ENCODE measurements at places on chromosomes 7 and 10.

GRCh38 chr10:97179731-97180362 is 5.9 kb downstream of the SLIT1 start:
- DNase-seq: peak; percentile 74

GRCh38 chr10:42987575-42987974 is 89.3 kb upstream of the RET start:
- DNase-seq: no peak

DNA sequence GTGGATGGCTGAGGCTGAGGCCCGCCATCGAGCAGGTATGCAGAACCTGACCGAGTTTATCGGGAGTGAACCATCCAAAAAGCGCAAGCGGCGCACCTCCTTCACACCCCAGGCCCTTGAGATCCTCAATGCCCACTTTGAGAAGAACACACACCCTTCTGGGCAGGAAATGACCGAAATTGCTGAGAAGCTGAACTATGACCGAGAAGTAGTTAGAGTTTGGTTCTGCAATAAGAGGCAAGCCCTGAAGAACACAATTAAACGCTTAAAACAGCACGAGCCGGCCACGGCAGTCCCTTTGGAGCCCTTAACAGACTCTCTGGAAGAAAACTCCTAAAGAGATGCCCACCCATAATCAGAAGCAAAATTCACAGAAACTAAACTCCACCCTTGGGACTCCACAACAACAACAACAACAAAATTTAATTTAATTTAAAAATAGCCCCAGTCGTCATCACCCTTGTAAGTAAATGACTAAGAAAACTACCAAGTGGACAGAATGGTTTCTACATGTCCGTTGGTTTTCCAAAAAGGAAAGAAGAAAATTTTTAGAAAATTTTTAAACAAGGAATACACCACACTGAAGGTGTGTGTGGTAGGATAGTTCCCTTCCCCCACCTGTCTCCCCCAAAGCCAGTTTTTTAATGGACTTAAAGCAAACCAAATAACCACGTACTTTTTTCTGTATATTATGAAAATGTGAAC is 101.7 kb upstream of the YAE1 start:
- no peak for DNase-seq

- no peak for DNase-seq
Observed at GRCh38 chr10:118505363-118505762, 90.1 kb downstream of the PRLHR start.

- DNase-seq: no peak
Observed at GRCh38 chr10:970311-971149, 17.7 kb upstream of the GTPBP4 start.

GRCh38 chr10:117405730-117406129 is 30.5 kb upstream of the PDZD8 start:
- DNase-seq: no peak

- DNase-seq: no peak
Observed at GRCh38 chr10:15877836-15878576, 17.7 kb upstream of the MINDY3 start.

DNA sequence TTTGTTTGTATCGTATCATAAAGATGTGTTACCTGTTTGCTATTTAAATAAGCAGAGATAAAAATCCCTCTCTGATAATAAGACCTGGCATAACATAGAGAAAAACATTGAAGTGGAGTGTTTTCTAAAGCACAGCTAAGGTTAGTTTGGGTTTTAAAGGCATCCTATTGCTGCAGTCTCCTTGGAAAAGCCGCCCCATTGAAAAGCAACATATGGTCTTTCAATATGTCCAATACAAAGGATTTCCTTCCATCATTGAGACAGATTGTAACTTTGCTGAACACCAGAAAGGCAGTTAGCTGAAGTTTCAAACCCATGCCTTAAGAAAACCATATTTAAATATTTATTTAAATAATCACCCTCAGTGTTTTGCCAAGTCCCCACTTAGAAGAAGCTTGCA is 898.5 kb upstream of the KCND2 start:
- DNase-seq: no peak

- no peak for DNase-seq
Observed at GRCh38 chr7:44666566-44666965, 60.1 kb downstream of the OGDH start.

DNA sequence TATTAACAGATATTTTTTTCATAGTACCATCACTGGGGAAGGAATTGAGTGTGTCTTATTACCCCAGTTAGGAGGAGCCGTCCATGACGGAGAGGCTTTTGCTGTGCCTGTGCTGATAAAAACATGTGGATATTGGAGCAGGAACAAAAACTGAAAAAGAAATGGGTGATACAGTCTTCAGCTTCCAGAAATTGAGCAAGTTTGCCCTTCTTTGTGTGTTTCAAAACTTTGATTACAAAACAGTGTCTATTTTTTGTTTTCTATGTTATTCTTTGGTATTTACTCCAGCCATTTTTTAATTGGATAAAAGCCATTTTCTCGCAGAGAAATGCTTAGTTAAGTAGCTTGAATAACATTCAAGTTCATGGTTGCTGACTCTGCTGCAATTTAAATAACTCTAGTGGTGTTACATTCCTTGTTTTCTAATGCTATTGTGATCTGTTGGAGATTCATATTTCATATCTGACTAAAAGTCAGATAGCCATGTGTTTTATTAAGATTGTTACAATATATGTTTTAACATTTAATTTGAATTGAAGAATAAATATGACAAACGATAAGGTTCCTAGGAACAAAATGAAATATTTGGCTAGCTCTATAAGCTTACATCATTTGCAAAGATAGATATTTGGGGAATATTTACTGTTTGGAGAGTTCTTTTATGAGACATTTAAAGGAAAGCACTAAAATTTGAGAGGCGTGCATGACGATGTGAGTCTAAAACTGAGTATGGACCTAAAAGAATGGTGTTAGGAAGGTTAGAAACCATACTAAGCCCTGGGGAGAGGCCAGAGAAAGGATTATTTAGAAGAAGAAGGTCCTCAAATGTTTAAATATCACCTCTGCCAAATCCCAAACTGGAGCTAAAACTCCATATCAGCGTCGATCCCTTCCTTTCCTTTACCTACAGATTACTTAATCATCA is 747.3 kb upstream of the CELF2 start:
- DNase-seq: no peak

DNA sequence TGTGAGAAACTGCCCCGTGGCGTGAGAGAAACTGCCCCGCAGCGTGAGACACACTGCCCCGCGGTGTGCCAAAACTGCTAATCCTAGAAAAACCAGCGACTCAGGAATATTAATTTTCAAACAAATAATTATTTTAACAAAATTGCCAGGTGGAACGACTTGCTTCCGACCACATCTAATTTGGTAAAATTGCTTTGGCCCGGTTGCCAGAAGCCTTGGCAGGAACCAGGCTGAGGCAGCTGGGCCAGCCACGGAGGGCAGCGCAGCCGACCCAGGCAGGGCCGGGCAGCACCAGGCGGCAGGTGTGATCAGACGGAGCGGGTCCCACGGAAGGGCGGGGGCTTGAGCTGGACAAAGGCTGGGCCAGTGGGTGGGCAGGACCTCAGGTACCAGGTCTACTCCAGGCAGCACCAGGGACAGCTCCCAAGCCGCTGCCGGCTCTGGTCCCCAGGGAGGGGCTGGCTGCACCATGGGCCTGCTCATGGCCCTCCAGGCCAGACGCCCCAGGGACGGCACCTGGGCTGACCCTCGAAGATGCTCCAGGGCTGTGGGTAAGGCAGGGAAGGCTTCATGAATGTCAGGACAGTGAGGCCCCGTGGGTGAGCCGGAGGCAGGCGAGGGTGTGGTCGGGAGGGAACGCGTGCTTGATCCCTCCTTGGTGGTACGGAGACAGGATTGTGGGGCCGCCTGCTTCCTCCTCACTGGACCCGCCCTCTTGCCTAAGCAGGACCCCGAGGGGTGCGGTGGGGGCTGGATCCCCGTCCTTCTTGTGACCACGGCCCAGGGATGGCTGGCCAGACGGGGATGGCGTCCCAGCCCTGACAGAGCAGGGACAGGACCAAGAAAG is 7.7 kb upstream of the ADGRA1 start:
- no peak for DNase-seq

DNA sequence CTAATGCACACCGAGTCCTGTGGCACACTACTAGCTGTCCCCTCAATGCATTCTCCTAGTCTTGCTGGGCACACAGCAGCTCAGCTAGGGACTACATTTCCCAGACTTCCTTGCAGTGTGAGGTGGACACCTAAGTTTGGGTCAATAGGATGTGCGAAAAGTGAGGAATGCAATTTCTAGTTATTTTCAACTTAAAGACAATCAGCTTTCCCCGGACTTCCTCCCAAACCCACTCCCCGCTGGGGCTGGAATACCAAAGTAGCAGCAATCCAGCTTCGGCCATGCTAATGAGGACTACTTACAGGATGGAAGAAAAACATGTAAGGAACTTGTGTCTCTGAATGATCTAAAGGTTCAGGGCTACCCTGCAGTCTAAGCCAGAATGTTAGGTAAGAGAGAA is 286.4 kb upstream of the LRRN3 start:
- no peak for DNase-seq

DNA sequence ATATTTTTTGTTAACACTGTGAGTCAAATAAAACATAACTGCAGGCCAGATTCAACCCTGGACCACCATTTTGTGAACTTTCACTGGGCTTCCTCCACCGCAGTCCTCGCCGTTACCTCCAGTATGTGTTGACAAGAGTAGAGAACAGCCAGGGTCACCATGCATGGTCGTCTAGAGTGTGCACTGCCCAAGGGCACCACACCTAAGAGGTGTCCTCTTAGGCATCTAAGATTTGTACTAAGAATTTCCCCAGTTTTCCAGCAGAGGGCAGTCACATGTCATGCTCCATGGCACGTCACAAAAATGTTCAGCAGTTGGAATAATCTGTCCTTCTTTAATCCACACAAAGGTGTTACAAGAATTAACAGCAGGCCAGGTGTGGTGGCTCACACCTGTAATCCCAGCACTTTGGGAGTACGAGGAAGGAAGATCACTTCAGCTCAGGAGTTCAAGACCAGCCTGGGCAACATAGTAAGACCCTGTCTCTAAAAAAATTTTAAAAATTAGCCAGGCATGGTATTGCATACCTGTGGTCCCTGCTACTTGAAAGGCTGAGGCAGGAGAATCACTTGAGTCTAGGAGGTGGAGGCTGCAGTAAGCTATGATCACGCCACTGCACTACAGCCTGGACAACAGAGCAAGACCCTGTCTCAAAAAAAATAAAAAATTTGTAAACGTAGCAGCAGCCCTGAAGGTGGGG is 71.2 kb upstream of the FOXK1 start:
- DNase-seq: peak; percentile 83

DNA sequence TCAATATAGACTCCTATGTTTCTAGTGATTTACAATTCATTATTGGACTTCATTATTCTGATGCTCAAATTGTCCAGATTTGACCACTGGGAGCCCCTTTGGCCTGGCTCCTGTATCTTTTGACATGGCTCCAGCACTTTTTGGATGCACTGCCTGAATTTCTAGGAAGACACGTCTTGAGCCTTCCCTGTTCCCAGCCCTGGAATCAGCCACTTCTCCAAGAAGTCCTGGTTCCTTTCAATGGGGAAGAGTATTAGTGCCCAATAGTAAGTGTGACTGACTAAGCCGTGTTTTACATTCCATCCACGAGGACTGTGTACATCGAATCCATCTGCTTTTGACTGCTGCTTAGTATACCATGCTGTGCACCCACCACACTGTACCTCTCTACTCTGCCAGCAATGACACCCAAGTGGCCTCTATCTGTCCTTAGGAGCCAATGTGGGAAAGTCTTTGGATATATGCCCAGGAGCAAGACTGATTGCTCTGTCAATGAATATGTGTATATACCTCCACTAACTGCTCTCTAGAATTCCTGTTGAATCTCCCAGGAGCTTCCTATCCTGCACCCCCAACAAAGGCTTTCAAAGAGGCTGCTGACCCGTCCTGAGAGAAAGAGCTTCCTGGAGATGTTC is 23.2 kb upstream of the NPFFR1 start:
- DNase-seq: no peak

DNA sequence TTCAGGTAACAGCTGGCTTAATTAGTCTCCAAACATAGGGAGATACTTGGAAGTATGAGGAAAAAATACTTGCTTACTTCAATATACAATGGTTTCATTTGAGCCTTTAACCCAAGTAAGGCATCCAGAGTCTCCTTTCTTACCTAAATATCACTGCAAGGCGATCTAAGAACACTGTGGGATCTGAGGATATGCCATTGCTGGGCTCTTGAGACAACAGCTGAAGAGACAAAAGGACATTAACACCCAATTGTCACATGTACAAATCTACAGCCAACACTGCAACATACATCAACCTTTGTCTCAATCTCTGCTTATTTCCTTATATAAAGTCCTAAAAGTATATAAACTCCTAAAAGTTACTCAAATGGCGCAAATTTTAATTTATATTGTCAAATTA is 44.4 kb downstream of the IRF5 start:
- DNase-seq: no peak

- DNase-seq: no peak
Observed at GRCh38 chr7:74253331-74253730, 868 bp downstream of the RFC2 start.

- DNase-seq: no peak
Observed at GRCh38 chr10:98251399-98251798, 16.6 kb downstream of the LOXL4 start.

GRCh38 chr10:45441239-45442190 is 67.5 kb downstream of the ALOX5 start:
- DNase-seq: no peak

DNA sequence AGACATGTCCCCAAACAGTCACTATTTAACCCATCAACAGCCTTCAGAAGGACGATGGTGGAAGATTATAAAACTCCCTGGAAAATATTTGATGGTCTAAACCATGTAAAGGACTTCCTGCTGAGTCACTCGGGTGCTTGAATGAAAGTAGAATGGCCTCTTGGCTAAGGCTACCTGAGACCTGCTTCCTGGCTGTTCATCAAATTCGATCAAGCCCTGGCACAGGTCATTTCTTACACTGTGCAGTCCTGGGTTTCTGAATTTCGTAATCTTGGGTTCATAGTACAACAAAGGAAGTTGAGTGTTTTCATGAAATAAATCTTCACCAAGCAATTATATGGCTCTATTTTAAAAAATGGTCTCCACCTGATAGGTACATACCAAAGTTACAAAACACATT is 260.3 kb upstream of the RNF32 start:
- DNase-seq: no peak

- no peak for DNase-seq
Observed at GRCh38 chr10:110399106-110399964, 94.6 kb upstream of the SMNDC1 start.

GRCh38 chr10:78535716-78536218 is 502.1 kb downstream of the RPS24 start:
- no peak for DNase-seq
